Ureter (tissue), 1 donor: ENCODE measurements at places on chromosomes 2 and 18. TPM values are rescaled to one million over a fixed set of nuclear protein-coding genes. Genes with fewer than 3 reads are reported as not detected.

GRCh38 chr18:9779630-9780029 lies 71.5 kb downstream of the RAB31 start:
- no peak for DNase-seq

GRCh38 chr2:111688482-111688881 lies 195.5 kb downstream of the ANAPC1 start:
- no peak for DNase-seq

GRCh38 chr2:219538504-219538951 lies 5.1 kb downstream of the CHPF start:
- DNase-seq, result no peak

GRCh38 chr2:115248066-115248465 lies 805.6 kb downstream of the DPP10 start:
- no peak for DNase-seq

DNA sequence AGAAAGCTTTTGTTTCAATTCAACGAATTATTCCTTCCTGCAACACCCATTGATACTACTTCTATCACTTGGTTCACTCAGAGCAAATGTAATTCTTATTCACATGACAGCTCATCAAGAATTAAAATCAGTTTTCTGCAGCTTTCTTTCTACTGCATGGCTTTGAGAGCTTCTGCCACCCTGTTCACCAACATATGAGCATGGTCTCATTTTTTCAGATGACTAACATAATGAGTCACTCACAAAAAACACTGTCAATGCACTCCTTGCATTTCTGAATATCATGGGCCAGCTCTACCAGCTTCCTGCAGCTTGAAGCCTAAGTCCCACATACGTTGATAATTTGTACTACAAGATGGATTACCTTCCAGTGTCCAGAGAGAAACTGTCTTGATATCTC lies 342.9 kb downstream of the LRATD1 start:
- DNase-seq, result no peak

The GPR75 gene
- total RNA-seq, result 4.4 TPM

The KIF1A gene
- total RNA-seq, result 1.2 TPM

The CNTNAP5 gene
- total RNA-seq, result 1.5 TPM

The SALL3 gene
- total RNA-seq, result 0.44 TPM

The ALK gene
- total RNA-seq, result 0.36 TPM

The ZNF2 gene
- 4.5 TPM for total RNA-seq
